Activated CD4-positive, alpha-beta T cell treated with anti-CD3 and anti-CD28 coated beads for 24 hours (primary cell): ENCODE measurements at places on chromosomes 4 and X.

DNA sequence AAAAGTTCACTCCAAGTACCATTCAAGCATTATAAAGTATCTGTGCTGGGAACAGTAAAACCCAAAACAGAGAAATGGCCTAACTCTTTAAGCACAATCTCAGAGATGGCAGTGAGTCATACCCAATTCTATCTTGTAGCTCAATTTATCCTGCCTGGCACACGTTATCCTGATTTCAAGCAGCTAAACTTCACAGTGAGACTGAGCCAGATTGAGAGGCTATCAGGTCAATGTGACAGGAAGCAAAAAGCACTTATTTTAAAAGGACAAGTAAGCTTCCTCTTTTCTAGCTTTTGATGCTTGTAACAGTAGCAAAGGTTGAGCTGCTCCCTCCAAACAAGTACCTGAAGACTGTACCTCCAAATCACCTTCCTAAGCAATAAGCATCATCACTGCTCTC lies 324.9 kb downstream of the NAF1 start:
- DNase-seq: no peak

DNA sequence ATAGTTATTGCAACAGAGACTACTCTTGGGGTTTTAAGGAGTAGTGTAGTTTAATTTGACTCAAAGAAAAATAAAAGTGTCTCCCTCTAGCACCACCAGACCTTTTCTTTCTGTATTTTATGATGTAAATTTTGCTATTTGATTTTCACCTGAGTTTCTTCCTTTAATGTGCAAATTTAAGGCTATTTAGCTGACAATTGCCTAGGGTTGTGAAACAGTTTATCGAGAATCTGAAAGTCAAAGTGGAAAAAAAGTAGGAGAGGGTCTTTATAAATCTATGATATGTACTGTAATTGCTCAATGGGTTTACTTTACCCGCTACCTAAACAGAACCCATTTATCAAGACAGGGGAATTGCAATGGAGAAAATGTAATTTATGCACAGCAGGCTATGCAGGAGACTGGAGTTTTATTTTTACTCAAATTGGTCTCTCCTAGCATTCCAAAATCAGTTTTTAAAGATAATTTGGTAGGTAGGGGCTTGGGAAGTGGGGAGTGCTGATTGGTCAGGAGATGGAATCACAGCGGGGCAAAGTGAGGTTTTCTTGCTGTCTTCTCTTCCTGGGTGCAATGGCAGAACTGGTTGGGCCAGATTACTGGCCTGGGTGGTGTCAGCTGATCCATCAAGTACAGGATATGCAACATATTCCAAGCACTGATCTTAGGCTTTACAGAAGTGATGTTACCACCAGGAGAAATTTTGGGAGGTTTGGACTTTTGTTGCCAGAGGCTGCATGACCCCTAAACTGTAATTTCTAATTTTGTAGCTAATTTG lies 228.6 kb upstream of the TACR3 start:
- no peak for DNase-seq

GRCh38 chrX:43939187-43939926 lies 33.8 kb downstream of the NDP start:
- DNase-seq: no peak

- DNase-seq: no peak
These were observed 1382.7 kb downstream of the PCDH7 start for GRCh38 chr4:32102896-32103295.

GRCh38 chrX:151789179-151789800 lies 54.7 kb downstream of the CNGA2 start:
- no peak for DNase-seq

- DNase-seq: no peak
These were observed 366.5 kb downstream of the MID1IP1 start for GRCh38 chrX:39167791-39168190.

DNA sequence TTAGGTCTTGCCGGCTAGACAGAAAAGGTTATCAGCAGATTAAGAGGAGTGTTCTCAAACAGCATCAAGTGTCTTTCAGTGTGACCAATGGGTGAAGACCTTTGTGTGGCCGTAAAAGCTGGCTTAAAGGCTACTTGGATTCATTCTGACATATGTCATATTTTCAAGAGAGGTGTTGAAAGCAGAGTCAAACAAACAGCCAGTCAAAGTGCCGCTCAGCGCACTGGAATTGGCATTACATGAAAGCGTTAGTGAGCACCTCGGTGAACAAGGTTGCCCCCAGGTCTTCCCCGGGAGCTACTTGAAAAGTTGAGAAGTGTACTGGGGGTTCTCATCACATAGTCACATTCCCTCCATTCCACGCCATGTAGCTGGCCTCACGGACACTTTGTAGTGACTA lies 148.9 kb downstream of the SOX3 start:
- DNase-seq: no peak

- DNase-seq: no peak
These were observed 1512.2 kb downstream of the C4orf33 start for GRCh38 chr4:130608121-130608520.

DNA sequence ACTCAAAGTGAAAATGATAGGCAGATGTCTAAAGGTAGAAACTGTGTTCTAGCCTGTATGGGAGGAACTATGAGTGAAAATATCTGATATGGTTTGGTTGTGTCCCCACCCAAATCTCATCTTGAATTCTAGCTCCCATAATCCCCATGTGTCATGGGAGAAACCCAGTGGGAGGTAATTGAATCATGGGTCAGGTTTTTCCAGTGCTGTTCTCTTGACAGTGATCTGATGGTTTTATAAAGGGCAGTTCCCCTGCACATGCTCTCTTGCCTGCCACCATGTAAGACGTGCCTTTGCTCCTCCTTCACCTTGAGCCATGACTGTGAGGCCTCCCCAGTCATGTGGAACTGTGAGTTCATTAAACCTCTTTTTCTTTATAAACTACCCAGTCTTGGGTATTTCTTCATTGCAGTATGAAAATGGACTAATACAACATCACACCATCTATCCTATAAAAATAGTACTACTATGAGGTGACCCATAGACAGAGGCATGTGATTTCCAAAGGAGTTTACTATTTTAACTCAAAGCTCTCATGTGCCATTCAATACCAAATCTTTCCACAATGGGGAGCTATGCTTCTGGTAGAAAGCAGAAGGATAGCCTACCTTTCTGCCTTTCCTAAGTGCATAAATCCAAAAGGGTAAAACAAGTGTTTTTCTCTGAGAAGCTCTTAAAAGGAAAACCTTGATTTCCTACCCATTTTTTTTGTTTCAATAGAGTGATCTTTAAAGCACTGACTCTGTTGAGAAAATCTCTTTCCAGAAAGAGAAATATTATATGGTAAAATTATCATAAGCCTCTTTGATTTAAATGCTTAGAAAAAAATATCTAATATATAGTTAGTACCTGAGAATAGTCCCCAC lies 38.8 kb downstream of the SEC31A start:
- DNase-seq: no peak

- DNase-seq: no peak
These were observed 26.2 kb upstream of the RHOH start for GRCh38 chr4:40170588-40170987.

DNA sequence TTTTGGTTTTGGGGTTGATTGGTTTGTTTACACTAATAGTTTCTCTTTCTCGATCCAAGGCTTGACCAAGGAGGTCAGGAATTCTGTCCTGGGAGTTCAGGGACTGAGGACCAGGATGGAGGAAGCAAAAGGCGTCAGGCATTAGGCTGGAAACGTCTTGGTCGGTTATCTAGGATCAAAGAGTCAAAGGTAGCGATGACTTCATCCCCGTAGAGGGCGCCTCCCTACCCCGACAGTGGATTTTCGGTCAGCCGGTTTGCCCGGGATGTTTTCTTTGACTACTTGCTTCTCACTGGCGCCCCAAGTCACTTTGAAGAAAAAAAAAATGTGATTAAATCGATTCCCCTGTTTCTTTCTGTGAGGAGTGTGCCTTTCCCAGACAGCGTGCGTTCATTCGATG lies 980 bp upstream of the FHDC1 start:
- no peak for DNase-seq

- DNase-seq: no peak
These were observed 679.9 kb downstream of the RPA4 start for GRCh38 chrX:97563531-97564133.

- no peak for DNase-seq
These were observed 35.1 kb upstream of the GEMIN8 start for GRCh38 chrX:14064626-14065432.

DNA sequence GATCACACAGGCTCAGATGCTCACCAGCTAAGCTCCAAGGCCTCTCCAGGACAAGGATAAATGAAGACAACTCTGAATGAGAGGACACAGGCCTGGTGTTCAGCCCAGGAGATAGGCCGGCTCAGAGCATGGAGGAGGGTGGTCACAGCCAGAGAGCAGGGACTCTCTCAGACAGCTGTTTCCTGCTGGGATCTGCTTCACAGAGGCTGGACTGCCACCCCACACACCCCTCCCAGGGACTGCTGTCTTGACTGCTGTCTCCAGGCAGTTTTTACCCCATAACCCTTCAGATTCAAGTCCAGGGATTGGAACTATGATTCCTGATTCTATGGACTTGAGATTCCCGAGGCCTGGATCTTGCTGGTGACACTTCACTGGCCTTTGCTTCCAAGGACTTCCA lies 89.0 kb downstream of the SMIM20 start:
- DNase-seq: no peak

GRCh38 chrX:86370927-86371326 lies 222.7 kb downstream of the DACH2 start:
- no peak for DNase-seq

DNA sequence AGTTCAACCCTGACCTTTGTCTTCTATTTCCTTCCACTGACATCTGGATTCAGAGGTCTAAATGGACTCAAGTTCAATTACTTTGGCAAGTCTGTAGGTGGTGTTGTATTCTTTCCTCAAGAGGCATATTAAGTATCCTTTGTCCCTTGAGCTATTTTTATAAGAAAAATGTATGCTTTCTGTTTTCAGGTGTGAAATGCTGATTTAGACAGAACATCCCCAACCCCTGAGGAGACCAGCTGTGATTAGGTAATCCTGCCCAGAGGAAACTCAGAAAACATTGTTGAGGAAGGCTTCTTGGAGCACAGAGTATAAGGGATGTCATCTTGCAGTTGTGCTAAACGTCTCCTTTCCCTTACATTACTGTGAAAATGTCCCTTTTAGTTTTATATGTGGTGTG lies 46.6 kb upstream of the EGFL6 start:
- no peak for DNase-seq

- DNase-seq: no peak
These were observed 27.8 kb upstream of the PSAPL1 start for GRCh38 chr4:7462509-7462971.

DNA sequence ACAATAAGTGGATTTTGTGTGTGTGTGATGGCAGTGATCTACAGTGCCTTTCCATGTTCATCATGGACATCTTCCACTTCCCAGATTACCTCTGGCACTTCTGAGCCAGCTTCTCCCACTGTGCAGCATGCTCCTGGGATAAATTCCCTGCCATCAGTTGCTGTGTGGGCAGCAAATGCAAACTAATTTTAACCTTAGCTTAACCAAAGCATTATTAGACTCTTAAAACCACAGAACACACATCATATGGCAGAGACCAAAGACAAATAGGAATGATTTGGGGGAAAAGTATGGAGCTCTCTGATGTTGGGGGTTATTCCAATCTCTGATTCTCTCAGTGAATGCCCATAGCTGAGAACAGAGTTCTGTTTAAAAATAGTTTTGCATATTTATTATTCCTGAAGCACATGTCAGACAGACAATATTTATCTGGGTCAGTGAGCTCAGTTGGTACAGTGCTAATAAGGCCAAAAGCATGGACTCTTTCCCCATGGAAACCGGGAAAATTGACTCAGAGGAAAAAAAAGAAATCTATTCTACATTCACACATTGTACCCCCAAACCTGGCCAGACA lies 567.4 kb downstream of the IQCM start:
- no peak for DNase-seq

- no peak for DNase-seq
These were observed 138.5 kb downstream of the DCLK2 start for GRCh38 chr4:150216726-150217125.

- no peak for DNase-seq
These were observed 281.4 kb downstream of the PABPC4L start for GRCh38 chr4:133920236-133920635.

- DNase-seq: no peak
These were observed 211.8 kb downstream of the SLC7A11 start for GRCh38 chr4:138030375-138030774.

GRCh38 chr4:108372681-108373080 lies 203.9 kb upstream of the LEF1 start:
- no peak for DNase-seq

DNA sequence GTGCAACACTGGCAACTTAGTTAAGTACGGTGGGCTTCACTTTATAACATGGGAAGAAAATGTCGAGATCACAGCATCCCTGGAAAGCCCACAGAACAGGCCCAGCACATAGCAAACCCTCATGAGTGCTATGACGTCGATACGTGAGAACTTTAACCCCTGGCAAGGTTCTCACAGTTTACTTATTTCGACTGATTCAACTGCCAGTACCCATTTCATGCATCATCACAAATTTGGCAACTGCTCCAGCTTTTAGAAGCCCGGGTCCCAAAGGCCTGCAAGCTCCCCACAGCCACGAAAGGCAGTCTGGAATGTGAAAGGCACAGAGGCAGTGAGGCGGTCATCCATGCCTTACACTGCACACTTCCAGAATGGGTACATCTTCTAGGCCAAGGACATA lies 41.2 kb downstream of the RELL1 start:
- no peak for DNase-seq

GRCh38 chr4:54165011-54165410 lies 64.1 kb upstream of the PDGFRA start:
- no peak for DNase-seq

DNA sequence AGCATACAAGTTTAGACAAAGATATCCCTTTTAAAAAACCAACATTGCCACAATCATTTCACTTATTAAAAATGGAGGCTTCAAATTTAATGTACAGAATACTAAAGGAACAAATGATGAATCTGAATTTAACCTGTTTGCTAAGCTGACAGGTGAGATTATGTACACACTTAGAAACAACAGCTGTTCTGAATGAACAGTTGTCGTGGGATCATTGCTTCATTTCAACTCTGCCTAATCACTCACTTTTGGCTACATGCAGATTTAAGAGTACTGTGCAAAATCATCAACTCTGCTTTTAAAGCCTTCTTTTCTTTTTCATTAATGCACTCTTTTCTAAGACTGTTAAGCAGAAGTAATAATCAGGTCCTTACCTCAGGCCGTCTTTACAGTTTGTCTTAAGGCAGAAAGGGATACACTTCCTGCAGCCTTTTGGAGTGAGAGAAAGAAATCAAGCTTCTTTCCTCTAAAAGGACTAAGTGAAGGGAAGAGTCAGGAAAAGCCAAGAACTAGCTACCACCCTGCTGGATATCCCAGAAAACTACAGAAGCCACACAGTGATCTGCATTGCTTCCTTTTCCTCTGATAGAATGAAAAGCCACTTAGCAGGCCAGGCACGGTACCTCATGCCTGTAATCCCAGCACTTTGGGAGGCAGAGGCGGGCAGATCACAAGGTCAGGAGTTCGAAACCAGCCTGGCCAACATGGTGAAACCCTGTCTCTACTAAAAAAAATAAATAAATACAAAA lies 54.7 kb upstream of the NPNT start:
- no peak for DNase-seq
